ENCODE measurements at places on chromosomes 6 and 20.

- no peak for DNase-seq
These were observed 2.4 kb upstream of the SCRT2 start for GRCh38 chr20:677957-678356.

DNA sequence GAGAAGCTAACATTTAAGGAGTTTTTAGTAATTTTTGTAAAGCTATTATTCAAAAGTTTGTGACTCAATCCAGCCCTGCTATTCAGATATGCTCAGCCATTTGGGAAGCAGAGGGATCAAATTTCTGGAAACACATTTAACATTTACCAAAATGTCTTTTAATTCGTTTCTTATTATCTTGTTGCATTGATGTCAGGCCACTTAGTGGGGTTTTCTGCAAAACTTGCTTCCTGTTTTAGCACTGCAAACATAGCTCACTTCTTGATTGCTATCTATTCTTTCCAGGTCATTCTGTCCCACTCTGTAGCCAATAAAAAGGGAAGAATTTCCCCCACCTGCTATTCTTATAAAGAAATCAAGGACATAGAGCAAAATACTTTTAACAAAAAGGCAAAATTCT lies 176.9 kb upstream of the SUPT3H start:
- no peak for DNase-seq

- no peak for DNase-seq
These were observed 129.0 kb upstream of the TNFAIP3 start for GRCh38 chr6:137737836-137738596.

DNA sequence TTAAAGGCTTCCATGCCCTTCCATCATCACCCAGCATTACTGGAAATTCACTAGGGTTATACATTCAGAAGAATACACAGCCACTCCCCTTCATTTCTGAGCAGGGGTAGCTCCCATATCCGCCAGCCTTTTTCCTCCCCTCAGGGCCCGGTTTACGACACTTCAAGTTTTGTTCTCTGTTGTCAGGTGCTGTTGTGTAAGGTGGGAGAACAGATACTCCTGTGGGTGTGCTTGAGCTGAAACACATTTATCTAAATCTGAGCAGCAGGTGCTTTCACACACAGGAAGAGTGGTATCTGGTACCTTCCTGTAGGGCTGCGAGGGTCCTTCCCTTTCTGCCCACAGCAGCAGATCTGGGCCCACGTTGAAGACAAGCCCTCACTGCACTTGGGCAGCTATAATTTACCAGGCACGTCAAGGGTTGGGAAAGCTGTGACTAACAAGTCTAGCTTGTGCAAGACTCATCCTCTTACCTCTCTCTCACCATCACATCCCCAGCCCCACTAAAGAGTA lies 215.8 kb upstream of the RREB1 start:
- DNase-seq = no peak

DNA sequence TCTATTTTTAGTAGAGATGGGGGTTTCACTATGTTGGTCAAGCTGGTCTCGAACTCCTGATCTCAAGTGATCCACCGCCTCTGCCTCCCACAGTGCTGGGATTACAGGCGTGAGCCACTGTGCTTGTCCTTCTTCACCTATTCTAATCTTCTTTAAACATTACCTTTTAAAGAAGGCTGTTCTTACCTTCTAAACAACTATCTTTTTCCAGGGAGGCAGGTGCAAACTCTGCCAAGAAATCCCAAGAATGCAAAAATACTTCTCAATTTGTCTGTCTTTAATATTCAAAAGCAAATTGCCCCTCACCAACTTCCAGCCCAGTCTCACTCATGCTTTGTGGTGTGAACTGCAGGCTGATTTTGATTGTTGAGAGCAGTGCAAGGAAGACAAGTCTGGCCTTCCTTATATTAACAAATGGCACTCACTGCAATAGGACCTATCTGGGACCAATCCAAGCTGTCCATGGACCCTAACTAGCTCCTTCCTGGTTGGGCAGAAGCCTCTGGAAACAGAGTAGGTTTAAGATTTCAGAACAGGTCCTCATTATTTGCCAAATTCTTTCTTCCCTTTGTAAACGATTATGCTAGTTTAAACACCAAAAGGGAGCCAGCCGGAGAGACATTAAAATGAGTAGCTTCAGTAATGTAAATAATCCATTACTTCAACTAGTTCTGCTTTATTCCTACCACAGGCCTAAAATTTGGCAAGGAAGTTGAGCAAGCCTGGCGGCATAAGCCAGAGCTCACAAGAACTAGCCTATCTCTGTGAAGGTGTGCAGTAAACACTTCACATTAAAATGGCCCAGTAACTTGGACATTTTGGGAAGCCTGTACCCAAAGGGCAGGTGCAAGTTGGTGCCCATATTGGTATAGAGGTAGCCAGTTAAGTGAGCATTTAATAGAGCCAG lies 1.6 kb downstream of the SCAND1 start:
- DNase-seq = no peak

- no peak for DNase-seq
These were observed 5.9 kb downstream of the RPS6KA2 start for GRCh38 chr6:166621114-166621540.

- no peak for DNase-seq
These were observed 222.2 kb upstream of the STXBP5 start for GRCh38 chr6:146981981-146982380.

GRCh38 chr6:22880686-22881433 lies 311.5 kb downstream of the HDGFL1 start:
- no peak for DNase-seq

GRCh38 chr20:15637950-15638754 lies 935.1 kb downstream of the KIF16B start:
- DNase-seq = no peak

DNA sequence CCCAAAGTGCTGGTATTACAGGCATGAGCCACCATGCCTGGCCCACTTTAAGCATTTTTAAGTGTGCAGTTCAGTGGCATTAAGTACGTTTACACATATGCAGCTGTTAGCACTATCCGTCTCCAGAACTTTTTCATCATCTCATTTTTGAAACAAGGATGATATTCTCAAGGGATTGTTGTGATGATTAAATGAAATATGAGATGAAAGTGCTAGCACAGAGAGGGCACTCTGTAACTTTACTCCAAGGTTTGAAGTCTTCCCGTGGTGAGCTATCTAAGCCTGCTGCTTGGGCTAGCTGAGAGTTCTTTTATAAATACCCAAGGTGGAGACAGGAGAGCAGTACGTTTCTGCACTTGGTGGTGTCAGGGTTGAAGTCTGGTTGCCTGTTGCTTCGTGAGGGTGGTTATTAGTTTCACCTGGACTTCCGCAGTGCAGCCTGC lies 6.6 kb downstream of the TM9SF4 start:
- no peak for DNase-seq

DNA sequence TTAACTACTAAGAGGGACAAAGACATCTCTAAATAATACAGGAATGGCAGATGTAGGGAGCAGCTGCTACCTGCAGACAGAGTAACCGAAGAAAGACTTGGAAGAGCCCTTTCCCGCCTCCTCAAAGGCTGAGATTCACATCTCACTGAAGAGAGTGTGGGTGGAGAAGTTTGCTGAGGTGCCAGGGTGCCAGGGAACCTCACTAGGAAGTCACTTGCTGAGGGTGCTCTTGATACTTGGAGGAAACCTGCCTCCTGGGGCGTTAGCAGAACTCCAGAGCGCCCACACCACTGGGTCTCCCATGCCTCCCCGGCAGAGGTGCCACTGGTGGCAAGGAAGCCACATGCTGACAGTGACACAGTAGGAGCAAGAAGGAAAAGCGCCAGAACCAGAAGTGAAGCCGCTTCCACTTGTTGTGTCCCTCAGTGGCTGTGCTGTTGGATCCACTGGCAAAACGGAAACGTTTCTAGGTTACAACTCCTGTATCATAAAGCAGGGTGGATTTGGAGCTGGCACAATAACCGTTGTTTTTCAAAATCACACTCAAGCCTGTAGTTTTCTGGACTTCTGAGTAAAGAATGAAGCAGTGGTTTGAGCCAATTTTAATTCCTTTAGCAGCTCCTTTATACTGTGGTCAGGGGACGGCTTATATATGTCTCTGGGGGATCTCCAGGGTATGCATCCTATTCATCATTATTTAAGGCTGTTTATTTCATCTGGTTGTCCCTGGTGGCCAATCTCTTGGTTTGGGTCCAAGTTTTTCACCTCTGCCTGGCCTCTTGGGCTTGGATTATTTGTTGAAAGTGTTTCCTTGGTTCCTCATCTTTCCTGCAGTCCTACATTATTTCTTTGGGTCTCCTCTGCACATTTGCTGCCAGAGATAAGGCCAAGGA lies 64.5 kb downstream of the CDC5L start:
- no peak for DNase-seq

DNA sequence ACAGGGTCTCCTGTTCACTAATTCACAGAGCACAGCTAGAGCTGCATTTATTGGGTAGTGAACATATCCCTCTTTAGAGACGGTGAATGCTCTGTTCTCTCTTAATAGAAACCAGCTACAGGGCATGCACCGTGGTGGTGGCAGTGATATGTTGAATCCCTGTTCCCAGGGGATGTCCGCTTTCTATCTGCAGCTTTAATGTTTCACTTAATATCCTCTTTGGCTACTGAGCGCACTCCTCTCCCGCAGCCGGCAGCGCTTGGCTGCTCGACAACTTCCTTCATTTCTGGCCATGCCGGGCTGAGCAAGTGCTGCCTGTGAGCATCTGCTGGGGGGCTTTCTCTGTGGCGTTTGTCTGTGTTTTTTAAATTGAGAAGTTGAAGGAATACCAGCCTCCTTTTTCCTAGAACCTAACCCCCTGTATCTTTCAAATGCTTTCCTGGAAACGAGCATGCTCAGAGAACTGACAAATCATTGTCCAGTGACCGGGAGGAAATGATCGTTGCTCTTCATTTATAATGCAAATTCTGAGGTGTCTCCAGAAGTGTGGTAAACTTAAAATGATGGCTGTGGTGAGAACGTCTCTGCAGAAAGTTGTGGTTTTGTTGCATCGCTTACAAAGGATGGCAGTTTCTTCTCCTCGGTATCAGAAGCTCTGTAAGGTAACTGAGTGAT lies 297.9 kb downstream of the UTRN start:
- peak; percentile 4 for DNase-seq

DNA sequence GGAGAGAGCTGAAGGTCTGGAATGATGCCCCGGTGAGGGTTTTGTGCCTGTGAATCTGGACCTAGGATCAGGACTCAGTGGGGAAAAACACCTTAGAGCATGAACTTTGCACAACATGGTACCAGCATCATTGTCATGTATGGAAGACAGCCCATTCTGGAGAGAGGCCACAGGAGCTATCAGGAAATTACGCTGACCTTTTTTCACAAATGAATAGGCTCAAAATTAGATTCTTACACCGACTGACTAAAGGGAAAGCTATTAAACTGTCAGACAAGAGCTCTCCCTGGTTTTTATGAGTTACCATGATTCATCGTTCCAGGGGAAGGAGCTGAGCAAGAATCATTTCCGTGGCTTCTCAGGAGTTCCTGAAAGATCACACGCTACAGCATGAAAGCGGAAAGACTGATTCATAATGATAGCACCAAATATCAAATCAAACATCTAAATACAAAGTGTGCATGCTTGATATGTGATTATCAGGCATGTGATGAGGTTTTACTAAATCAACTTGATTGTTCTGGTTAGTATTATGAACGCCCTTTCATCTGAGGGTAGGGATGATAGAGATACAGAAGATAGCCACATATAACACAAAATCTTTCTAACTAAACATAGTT lies 224.9 kb upstream of the SMLR1 start:
- no peak for DNase-seq

DNA sequence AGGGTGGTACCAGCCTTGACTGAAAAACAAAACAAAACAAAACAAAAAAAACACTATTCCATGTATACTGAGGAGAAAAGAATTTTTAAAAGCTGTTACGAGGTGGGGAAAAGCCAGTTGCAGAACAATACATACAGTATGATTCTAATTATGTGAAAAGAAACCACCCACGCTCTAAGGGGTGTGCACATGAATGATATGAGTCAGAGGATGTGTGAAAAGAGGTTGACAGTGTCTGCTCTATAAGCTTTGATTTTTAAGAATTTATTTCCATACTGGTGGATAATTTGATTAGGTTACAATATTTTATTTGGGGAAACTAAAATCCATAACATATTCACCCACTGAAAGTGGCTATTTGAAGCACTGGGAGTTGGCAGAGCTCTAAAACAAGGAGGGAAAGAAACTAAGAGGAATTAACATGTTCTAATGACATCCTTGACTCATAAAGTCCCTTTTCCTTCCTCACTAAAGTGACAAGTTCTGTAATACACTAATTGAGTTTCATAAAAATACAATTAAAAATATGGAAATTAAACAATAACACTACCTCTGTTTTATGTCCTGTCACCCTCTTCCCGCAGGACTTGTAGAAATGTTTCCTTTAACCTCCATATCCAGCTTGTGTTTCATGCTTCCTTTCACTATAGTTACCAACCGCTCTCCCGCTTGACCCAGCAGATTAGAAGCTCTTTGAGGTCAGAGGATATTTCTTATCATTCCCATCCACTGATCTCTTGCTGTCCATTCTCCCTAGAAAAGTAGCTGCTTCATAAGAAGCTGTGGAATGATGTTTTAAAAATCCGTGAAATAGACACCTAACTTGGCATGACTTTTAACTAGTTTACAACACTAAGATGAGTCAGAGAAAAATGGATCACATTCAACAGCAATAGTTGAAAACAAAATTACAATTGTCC lies 118.6 kb upstream of the CCDC28A start:
- no peak for DNase-seq

- no peak for DNase-seq
These were observed 107.3 kb downstream of the OGFRL1 start for GRCh38 chr6:71395731-71396409.

DNA sequence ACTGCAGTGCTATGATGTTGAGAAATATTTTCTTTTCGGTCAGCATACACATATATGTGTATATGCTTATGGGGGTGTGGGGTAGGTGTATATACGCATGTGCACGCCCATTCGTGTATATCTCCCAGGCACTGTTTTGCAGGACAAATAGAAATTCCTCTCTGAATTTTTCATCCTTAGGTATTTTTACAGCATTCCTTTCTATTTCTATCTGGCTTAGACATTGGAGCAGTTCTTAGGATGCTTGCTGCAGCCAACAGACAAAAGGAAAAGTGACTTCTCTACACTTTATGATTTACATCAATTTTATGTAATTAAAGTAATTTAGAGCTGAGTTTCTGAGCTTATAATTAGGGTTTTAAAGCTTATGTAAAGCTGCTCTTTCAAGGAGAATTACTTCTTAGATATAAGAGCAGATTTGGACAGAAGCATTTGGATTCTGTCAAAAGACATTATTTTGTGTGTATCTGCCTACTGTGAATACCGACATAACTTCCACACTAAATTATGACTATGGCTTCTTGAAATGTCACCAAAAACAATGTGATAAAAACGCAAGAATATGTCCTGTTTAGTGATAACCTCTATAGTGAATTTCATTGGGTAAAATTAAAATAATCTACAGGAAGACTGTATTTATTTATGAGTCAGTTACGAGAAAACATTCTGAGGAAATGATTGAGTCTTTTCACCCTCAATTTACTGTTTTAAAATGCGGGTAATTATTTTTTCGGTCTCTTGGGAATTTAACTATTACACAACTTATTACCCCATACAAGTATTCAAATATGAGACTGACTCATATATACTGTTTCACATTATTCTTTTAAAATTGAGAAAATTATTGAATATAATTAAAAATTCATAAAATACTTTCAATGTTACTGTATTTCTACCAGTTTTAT lies 21.3 kb upstream of the CEP43 start:
- DNase-seq = no peak
